Stimulated activated CD8-positive, alpha-beta memory T cell treated with anti-CD3 and anti-CD28 coated beads, Interleukin-7, amount 100 ng/mL, for 24 hours (primary cell): ENCODE measurements at places on chromosomes 5 and 9.

- DNase-seq = no peak
Measured at GRCh38 chr5:152869971-152870370, 464.9 kb upstream of the NMUR2 start.

GRCh38 chr5:39905356-39905755 lies 480.6 kb upstream of the DAB2 start:
- no peak for DNase-seq

DNA sequence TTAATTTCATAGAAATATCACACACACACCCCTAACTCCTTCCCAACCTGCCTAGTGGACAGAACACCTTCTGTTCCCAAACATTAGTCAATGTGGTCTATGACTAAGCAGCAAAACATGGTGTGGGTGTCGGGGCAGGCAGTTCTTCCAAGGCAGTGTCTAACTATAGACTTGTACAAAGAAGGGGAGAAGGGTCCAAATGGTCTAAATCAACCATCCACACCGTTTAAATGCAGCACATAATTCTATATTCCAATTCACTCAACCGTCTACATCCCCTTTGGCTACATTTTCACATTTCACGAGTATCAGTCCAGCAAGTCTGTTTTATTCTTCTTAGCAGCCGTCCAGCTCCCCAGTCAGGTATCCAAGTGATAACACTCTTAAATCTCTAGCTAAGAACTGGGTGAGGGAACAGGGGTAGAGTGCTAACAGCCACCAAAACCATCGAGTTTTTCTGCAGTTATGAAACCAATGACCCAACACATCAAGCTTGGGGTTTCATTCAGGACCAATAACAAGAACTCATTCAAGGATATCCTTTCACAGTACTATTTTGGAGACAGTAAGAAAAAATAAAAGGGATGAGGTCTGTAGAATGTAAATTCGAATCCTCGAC lies 3.3 kb downstream of the ZNF608 start:
- no peak for DNase-seq

DNA sequence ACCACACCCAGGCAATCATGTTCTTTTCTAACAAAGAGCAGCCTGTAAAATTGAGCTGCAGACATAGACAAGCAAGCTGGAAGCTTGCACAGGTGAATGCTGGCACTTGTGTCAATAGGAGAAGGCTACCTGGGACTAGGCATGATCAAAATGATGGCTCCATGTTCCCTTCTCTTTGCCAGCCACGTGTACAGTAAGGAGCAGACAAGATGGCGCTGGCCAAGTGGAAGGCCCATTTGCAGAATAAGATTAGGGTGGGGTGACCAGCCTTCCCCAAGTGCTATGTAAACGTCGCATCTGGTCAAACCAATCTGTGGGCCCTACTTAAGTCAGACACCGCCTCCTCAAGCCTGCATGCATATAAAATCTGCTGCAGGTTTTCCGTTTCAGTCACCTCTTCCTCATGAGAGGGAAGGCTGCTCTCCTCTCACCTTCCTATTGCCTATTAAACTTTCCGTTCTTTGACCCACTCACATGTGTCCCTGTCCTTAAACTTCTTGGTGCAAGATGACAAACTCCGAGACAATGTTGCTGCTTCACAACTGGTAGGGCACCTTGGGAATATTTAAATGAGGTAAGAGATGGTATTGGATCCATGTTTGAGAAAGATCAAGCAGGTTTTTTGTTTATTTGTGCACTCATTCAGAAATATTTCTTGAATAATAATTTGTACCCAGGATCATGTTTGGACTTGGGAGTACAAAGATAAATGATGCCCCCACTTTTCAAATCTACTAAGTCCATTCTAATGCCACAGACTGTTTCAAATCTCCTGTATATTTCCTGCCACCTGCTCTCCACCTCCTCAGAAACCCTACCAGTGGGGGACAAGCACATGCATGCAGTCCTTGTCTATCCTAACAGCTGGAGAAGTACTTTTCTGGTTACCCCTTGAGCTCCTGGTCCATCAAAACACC lies 30.7 kb upstream of the TGFBR1 start:
- no peak for DNase-seq
